ENCODE measurements at places on chromosomes 4 and X. TPM values are rescaled to one million over a fixed set of nuclear protein-coding genes. Genes with fewer than 3 reads are reported as not detected.

Gene NKX1-1
- not detected for polyA plus RNA-seq

Gene ARHGAP36
- polyA plus RNA-seq = 0.10 TPM

Gene RNF212
- 12.9 TPM for polyA plus RNA-seq

Gene ENPP6
- polyA plus RNA-seq = 6.3 TPM

Gene STPG2
- 0.43 TPM for polyA plus RNA-seq

Data from right renal pelvis (tissue), 4 donors.